ENCODE measurements at places on chromosomes 7 and 10. TPM values are rescaled to one million over a fixed set of nuclear protein-coding genes. Genes with fewer than 3 reads are reported as not detected.

DNA sequence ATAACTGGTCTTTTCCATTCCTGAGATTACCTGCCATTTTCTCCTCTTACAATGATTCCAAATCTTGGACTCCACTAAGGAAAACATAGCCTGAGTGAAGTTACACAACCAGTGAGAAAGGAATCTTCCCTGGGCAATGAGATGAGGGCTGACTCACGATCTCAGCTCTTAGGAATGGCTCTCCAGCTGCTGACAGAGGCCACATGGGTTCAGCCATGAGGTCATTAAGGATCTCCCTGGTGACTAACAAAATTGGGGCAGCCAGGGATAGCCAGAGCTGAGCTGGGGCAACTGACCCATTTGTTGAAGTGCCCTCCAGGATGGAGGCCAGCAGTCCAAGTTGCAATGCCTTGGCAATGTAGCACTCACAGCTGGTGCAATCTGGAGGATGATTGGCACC, 78.7 kb upstream of the MKLN1 start:
- DNase-seq, result peak; percentile 74

DNA sequence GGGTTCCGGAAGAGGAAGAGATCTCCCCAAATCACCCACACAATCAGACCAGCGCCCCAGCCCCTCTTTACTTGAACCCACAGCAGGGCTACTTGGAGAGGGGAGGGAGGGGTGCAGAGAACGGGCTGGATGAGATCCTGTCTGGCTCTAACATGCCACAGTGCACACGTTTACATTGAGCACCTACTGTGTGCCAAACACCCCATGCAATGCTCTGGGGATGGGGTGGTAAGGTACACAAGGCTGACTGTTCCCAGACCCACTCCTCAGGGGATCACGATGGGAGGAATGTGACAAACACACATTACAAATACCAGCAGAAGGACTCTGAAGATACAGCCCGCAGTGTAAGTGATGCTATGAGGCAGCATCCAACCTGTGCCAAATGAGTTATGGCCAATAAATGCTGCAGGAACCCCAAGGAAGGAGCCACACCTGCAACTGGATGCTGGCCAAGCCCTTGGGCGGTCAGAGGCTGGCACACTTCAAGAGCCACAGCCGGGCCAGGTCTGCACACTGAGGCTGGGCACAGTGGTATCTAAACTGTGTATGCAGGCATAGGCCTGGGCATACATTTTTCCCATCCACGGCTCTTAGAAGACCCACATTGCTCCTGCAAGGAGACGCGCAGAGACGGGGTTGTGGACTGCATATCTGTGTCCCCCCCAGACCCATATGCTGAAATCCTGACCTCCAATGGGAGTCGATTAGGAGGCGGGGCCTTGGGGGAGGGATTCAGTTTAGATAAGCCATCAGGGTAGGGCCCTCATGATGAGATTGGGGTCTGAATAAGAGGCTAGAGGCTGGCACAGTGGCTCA, 6.4 kb downstream of the SPOCK2 start:
- no peak for DNase-seq

GRCh38 chr10:131320860-131321604, 9.5 kb upstream of the TCERG1L start:
- no peak for DNase-seq

GRCh38 chr10:112175409-112175808, 8.2 kb downstream of the GPAM start:
- no peak for DNase-seq

The RPEL1 gene
- 0.10 TPM for total RNA-seq

The PNLIPRP2 gene
- total RNA-seq, result 0.72 TPM
